ENCODE measurements at places on chromosomes 6 and 20.

GRCh38 chr6:160057080-160057479 lies 64.5 kb upstream of the SLC22A1 start:
- no peak for DNase-seq

- no peak for DNase-seq
These were observed 84.6 kb downstream of the DCDC2 start for GRCh38 chr6:24273096-24273870.

GRCh38 chr6:14571746-14572145 lies 454.2 kb downstream of the CD83 start:
- DNase-seq, result no peak

DNA sequence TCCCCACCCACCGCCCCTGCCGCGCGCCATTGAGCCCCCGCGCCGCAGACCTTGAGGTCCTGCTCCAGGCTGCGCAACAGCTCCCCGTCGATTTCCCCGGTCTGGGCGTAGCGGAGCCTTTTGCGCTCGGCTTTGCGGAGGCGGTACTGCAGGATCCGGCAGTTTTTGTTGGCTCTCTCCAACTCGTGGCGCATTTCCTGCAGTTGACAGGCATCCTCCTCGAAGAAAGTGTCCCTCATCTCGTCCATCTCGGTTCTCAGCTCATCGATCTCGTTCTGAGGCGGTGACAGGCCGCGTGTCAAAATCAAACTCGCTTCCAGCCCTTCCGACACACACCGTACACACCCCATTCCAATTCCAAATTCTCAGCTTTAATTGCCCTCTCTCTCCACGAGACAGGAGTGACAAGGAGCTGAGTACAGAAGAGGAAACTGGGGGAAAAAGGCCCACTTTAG lies 4.3 kb downstream of the MTCL3 start:
- DNase-seq, result peak; percentile 68

DNA sequence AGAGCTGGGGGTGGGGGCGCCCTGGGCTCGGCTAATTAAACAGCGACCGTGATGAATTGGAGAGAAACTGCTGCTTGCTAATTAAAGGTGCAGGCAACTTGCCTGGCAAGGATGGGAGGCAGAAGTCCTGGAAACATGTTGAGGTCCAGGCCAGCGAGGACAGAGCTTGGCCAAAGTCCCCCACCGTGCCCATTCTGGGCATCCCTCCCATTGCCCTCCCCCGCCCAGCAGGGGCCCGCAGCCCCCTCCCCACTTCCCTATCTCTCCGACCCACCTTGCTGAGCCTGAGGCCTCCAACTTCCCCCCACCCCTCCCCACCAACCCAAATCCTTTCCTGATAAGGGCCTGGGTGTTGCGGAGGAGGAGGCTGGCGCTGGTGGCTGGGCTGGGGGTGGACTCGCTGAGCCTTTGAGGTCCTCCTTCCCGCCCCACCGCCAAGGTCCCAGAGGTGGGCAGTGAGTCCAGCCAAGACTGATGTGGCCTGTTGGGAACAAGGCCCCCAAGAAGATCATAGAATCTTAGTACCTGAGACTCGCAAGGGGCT lies 23.3 kb downstream of the C20orf203 start:
- DNase-seq, result no peak
